SK-MEL-5 (cell line): ENCODE measurements at places on chromosomes 12 and 14. TPM values are rescaled to one million over a fixed set of nuclear protein-coding genes. Genes with fewer than 3 reads are reported as not detected.

DNA sequence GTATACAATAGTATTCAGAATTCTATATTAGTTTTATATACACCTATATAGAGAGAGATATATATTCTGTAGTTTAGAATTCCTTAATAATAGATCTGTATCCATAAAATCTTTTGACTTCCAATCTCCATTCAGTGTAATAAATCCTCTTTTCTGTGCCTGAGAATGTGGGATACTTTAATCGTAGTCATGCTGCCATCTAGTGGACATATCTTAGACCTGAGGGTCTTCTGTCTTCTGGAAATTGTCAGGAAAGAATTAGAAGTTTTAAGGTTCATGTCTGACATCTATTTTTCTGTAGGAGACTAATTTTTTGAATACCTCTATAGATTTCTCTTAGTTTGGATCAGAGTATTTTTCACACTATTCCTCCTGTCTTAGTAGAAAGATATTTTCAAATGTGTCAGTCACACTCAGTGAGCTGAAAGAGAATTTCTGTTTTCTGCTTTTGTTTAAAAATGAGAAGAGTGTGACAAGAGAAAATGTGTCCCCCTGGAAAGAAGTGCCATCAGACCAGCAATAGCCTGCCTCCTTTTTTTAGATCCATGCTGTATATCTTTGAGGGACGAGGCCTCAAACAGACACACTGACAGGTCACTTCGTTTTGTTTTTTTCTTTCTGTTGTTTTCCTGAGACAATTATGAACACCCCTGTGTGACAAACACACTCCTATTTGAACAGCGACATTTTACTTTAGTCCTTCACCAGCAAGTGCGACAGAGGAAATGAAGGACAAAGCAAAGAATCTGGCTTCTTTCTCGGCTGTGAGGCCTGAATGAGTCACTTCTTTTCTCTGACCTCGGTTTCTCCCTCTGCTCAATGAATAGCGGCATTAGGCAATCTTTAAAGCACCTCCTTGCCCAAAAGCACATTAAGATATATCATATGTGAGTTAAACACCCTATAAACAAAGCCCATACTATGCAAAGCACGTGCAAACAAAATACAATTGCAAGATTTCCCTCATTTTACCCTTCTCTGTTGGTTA lies 96.3 kb downstream of the GALC start:
- DNase-seq: peak; percentile 78

- no peak for DNase-seq
Measured at GRCh38 chr14:96838449-96838848, 41.3 kb downstream of the VRK1 start.

DNA sequence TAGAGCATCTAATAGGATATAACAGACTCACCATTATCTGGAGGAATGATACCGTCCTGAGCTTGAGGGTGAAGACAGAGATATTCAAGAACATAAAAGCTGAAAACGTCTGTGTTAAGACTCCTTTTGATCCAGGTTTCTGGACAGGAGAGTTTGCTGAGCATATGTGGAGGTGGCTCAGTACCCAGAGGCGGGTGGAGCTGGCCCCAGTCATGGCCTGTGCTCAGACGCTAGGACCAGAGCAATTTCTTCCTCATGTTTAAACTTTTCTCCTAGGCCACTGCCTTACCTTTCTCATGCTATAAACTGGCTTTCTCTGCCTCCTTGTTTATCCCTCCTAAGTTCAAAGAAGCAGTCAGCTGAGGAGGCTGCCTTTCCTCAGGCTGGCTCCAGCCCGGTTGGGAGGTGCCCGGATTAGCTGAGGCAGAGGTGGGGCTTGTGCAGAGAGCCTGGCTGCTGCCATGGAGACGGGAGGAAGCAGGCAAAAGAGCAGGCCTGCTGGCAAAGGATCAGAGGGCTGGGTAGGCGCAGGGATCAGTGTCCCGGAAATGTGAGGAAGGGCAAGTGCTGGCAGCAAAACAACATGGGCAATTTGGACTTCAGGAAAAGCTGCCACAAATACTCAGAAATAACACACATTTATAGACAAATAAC lies 13.7 kb downstream of the COA8 start:
- DNase-seq: peak; percentile 92

GRCh38 chr12:1171657-1172408 lies 180.8 kb downstream of the ERC1 start:
- no peak for DNase-seq

DNA sequence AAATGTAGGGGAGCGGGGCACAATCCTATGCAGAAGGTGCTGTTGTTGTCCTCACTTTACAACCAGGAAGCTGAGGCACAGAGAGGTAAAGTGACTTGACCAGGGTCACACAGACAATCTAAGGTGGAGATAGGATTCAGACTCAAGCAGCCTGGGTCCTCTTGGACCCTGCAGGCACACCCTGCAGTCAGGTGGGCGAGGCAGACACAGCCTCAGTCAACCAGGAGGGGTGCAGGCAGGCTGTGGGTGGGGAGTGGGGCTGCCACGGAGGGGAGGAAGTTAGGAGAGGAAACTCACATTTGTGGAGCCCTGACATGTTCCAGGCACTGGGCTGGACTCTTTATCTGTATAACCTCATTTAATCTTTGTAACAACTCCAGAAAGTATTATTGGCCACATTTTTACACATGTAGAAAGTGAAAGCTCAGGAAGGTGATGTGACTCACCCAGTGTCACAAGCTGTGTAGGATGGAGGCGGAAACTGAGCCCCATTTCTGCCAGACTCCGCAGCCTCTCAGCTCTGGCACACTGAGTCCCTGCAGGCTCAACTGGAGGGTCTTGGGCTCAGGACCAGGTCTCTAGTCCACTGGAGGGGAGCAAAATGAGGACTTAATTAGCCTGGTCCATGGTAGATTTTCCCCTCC lies 24.9 kb upstream of the CHGA start:
- no peak for DNase-seq

OR6S1 gene
- total RNA-seq: not detected in 2 replicates

TSPAN11 gene
- not detected in 2 replicates for total RNA-seq

C14orf132 gene
- 0.77 and 0.87 TPM in 2 replicates for total RNA-seq

C1S gene
- total RNA-seq: 3.3 and 3.6 TPM in 2 replicates

CLEC4D gene
- total RNA-seq: not detected in 2 replicates

NINJ2 gene
- total RNA-seq: 0.26 and 0.51 TPM in 2 replicates
